ENCODE measurements at places on chromosomes 5 and 9. TPM values are rescaled to one million over a fixed set of nuclear protein-coding genes. Genes with fewer than 3 reads are reported as not detected.
A peak's percentile ranks its signal among the peaks of the same experiment; 100 is the strongest.

Gene GRIA1
- 7.0 TPM for total RNA-seq

Gene ARID3C
- total RNA-seq = not detected

Gene EMB
- total RNA-seq = 6.4 TPM

Gene CCL27
- total RNA-seq = 9.3 TPM

Gene GAS1
- total RNA-seq = 605 TPM

Gene LMAN2
- total RNA-seq = 229 TPM

Gene HAVCR1
- total RNA-seq = not detected

Gene CDKN2A
- 17.1 TPM for total RNA-seq

Gene PRELID1
- 376 TPM for total RNA-seq

GRCh38 chr9:91422758-91423711 is 597 bp downstream of the NFIL3 start:
- peak; percentile 40 for DNase-seq

- no peak for DNase-seq
Observed at GRCh38 chr5:61085885-61086284, 76.4 kb downstream of the SMIM15 start.

- no peak for DNase-seq
Observed at GRCh38 chr5:117860550-117860949, 1127.8 kb downstream of the DTWD2 start.

DNA sequence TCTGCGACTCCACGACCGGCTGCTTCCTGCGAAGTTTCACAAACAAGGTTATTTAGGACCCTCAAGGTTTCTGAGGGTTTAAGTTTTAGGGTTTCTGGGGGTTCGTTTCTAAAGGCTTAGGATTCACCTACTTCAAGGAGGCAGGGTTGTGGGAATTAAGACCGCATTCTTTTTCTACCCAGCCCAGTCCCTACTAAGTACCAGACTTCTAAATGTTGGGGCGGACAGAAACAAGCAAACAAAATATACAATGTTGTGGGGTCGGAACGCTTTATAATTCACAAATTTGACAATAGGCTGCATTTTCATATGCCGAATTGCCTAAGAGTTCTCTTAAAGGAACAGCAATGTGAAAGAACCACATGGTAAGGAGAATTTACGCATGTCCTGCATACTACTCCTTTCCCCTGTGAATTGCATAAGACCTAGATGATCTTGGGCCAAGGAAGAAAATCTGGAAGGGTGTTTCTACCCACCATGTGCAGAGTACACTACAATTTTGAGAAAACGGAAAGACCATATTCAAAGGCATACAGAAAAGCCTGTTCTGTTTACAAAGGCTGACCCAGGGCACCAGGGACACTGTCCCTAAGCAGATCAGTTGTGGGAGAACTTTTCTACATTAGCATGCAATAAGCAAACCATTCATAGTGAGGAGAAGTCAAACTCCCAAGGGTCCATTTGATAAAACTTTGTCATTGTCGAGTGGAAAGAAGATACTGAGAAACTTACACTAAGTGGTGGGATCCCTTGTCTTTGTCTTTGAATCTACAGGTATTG is 457.3 kb downstream of the RAB3C start:
- DNase-seq = no peak

DNA sequence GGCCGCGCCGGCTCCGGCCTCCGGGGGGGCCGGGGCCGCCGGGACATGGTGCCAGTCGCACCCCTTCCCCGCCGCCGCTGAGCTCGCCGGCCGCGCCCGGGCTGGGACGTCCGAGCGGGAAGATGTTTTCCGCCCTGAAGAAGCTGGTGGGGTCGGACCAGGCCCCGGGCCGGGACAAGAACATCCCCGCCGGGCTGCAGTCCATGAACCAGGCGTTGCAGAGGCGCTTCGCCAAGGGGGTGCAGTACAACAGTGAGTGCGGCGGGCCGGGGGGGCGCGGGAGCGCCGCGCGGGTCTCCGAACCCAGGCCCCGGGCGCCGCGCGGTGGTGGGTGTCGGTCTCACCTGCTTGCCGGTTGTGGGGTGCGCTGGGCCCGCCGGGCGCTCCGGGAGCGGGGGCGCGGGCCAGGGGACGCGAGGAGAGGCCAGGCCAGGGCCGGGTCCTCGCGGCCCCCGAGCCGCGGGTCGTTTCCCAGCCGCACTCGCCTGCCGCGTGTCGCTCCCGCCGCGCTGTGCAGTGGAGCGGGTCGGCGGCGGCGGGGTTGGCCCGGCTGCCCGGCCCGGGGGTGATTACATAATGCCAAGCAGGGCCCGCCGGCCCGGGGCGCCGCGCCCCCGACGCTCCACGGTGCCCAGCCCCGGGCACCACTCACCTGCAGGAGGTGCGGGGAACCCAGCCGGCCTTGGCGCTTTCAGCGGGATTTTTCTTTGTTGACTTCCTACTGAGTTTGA is 492 bp downstream of the RABL6 start:
- no peak for DNase-seq

DNA sequence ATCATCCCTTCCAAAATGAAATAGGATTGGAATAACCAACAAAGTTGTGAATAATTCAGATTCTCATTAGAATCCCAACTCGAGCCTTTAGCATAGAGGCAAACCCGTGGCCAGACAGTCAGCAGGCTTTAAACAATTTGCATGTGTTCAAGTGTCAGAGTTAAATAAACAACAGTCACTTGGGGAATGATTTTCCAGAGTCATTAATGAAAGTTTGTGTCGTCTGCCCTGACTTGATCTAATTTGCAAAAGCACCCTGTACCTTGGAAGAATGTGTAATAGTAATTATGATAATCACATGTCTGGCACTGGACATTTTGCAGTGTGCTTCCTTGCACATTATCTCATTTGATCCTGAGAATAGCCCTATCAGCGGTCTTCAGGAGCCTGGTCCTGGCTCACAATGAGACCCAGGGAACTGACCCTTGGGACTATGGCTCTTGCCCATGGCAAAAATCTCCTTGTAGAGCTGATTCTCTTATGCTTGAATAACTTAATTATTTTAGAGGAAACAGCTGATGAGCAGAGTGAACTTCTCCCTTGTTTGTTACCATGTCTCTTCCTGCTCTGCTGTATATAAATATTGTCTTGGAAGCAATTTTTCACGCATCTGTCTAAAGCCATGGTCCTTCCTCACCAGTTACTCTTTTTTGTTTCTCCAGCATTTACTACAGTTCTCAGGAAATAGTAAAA is 272.7 kb downstream of the NR3C1 start:
- no peak for DNase-seq

- no peak for DNase-seq
Observed at GRCh38 chr5:35919191-35919590, 19.2 kb downstream of the CAPSL start.

GRCh38 chr9:110764006-110764405 is 95.4 kb downstream of the MUSK start:
- DNase-seq = no peak

GRCh38 chr5:132458226-132458560 is 32.4 kb downstream of the IRF1 start:
- no peak for DNase-seq

GRCh38 chr5:13611604-13612003 is 332.9 kb downstream of the DNAH5 start:
- DNase-seq = no peak

GRCh38 chr9:135747311-135747710 is 45.3 kb downstream of the KCNT1 start:
- no peak for DNase-seq

GRCh38 chr5:173753307-173754168 is 134.6 kb upstream of the CPEB4 start:
- DNase-seq = no peak

- no peak for DNase-seq
Observed at GRCh38 chr9:75803130-75803529, 87.3 kb upstream of the PCSK5 start.

DNA sequence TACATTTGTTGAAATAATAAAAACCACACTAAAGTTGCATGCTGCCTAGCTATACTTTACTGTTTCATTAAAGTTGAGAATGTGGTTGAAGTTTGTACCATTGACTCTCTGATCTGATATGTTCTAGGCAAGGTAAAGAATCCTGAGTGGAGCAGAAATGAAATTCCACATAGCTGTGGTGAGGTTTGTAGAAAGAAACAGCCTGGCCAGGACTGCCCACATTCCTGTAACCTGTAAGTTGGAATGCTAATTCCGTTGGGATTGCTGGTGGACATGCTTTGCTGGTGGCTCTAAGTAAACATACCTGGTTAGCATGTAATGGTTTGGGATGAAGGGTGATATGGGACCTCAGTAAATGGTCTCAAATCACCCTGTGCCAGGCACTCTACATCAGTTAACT is 16.8 kb downstream of the NFX1 start:
- DNase-seq = no peak

DNA sequence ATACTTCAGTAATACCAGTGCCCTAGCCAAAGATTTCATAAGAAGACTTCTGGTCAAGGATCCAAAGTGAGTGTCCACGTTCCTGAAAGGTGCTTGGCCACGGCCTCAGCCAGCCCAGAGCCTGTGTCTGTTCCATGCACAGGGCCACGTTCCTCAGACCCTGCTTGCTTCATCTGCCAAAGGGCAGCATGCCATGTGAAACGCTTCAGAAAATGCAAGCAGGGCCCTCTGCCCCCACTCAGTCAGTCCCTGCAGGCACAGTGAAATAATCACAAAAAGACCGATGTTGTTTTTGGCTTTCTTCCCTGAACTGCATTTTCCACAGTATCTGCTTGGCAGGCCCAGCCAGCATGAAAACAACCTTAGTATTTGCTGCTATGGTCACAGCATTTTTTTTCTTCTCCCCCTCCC is 85.5 kb upstream of the CTSL start:
- no peak for DNase-seq

DNA sequence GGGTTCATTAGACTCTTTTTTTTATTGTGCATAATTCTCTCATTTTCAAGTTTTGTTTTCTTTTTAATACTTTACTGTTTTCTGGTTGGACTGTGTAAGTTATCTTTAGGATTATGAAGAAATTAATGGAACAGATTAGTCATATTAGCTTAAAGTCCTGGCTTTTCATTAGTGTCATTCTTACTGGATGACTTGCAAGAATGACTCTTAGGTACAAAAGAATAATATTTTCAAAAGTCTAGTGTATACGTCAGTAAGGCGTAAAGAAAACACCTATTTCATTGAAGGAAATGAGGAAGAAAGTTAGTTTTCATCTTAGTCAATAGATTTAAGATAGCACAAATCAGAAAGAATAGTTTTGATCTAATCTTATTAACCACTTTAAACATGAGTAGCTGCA is 20.4 kb downstream of the UHRF2 start:
- DNase-seq = no peak

DNA sequence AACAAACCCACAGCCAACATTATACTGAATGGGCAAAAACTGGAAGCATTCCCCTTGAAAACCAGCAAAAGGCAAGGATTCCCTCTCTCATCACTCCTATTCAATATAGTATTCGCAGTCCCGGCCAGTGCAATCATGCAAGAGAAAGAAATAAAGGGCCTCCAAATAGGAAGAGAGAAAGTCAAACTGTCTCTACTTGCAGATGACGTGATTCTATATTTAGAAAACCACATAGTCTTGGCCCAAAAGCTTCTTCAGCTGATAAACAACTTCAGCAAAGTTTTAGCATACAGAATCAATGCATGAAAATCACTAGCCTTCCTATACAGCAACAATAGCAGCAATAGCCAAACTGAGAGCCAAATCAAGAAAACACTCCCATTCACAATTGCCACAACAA is 333.7 kb upstream of the EDIL3 start:
- DNase-seq = no peak

DNA sequence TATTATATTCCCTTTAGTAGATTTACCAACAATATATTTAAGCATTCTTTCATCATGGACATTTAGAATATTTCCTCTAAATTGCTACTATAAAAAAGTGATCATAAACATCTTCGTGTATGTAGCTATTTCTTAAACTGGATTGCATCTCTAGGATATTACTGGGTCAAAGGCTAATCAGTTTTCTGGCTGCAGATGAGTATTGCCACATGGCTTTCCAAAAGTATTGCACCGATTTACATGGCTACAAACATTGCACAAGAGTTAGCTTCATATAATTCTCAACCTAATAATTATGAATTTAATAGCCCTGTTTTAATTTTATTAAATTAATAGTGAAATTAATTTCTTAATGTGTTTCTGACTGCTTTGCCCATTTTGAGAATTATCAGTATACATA is 183.4 kb downstream of the DMRT2 start:
- DNase-seq = no peak

DNA sequence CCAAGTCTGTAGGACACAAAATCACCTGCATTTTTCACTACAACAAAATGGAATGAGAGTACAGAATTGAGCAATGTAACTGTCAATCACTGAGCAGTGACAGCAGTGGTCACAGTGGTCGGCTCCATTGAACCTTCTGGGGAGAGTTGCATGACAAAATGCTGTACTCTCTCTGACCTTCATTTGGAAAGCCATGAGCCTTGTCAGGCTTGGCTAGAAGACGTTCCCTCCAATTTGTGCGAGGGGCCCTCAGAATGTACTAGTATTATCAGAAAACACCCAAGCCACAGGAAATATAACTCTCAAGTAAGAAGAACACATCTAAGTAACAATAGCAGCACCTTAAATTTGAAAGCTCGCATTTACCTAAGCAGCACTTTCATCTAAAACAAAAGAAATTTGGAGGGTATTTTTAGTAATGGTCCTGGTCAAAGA is 425.6 kb upstream of the MEF2C start:
- no peak for DNase-seq

- DNase-seq = no peak
Observed at GRCh38 chr9:74800226-74800625, 87.5 kb downstream of the TRPM6 start.

DNA sequence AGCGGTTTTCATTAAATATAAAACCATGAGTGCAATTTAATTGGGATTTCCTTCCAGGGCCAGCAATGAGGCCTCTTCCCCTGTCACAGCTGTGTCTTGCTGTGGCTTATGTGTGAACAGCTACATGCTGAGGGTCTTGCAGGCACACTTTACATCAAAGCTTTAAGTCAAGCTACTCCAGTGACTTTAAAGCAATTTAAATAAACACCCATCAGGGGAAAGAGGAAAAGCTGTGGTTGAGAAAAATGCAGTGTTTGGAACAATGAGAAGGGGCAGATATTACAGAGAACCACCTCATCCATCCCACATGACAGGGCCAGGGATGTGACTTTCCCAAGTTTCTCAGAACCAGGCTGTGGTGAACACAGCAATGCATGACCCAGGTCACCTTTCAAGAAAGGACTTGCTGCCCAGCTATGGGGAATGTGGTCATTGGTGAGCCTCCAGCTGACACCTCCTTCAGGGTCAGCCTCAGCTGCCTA is 115.9 kb upstream of the LPAR1 start:
- no peak for DNase-seq

DNA sequence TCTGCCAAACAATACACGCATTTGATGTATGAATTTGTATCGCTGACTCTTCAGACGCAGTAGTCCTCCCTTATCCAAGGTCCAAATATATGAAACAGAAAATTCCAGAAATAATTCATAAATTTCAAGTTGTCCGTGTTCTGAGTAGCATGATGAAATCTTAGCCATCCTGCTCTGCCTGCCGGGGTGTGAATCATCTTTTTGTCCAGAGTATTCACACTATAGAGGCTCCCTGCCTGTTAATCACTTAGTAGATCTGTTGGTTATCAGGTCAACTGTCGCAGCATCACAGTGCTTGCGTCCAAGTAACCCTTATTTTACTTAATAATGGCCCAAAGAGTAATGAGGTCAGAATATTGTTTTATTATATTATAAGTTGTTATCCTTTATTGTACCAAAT is 268.1 kb downstream of the DOCK8 start:
- no peak for DNase-seq
